B cell (primary cell): ENCODE measurements at places on chromosomes 7 and 10.

DNA sequence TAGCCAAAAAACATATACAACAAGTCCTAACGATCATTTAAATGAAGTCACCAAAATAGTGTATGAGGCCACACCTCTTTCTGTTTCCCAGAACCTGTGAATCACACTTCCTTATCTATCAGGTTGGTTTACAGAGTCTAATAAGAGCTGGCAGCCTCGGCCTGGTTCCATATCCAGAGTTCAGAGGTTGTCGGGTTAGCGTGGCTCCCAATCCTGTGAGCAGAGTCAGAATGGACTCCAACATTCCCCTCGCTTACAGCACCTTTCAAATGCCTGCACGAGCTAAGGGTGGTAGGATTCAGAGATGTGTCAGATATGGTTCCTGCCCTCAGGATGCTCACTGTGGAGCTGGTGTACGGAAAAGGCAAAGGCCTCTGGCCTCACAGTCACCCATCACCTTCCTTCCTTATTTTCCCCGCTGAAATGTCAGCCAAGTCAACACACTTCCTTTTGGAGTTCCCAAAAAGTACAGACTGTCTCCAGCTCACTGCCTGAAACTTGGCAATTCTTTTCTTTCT lies 6.0 kb downstream of the IL15RA start:
- peaks cover 35% of the 10 kb centered on the region for H3K4me1 ChIP-seq
- peak; percentile 22 for DNase-seq
- H3K27me3 ChIP-seq, result no peaks in the 10 kb centered on the region
- H3K36me3 ChIP-seq, result no peaks in the 10 kb centered on the region
- peak overlapping the region; percentile 33 for H3K27ac ChIP-seq
- H3K4me3 ChIP-seq, result no peak overlapping the region

DNA sequence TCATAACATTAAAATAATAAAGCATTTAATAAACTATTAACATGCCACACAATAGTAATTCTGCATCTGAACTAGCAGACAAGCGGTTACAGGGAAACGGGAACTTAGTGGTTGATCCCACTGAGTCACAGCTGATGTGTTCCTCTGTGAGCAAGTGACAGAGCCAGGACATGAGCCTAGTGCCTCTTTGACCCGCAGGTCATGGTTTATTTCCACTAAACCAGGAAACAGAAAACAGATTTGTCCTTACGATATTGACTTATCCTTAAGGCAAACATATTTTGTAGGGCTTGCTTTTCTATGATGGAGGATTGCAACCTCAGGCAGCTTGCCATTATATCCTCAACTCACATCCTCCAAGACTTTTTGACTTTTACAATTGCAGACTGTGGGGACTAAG lies 987.3 kb downstream of the CCSER2 start:
- no peak overlapping the region for H3K4me3 ChIP-seq
- no peaks in the 10 kb centered on the region for H3K36me3 ChIP-seq
- no peaks in the 10 kb centered on the region for H3K27me3 ChIP-seq
- no peak for DNase-seq
- no peak overlapping the region for H3K27ac ChIP-seq

GRCh38 chr7:128741491-128741890 lies 2.3 kb downstream of the CALU start:
- no peaks in the 10 kb centered on the region for H3K36me3 ChIP-seq
- no peak overlapping the region for H3K4me3 ChIP-seq
- no peak for DNase-seq
- no peaks in the 10 kb centered on the region for H3K27me3 ChIP-seq
- H3K4me1 ChIP-seq, result peaks cover 15% of the 10 kb centered on the region

DNA sequence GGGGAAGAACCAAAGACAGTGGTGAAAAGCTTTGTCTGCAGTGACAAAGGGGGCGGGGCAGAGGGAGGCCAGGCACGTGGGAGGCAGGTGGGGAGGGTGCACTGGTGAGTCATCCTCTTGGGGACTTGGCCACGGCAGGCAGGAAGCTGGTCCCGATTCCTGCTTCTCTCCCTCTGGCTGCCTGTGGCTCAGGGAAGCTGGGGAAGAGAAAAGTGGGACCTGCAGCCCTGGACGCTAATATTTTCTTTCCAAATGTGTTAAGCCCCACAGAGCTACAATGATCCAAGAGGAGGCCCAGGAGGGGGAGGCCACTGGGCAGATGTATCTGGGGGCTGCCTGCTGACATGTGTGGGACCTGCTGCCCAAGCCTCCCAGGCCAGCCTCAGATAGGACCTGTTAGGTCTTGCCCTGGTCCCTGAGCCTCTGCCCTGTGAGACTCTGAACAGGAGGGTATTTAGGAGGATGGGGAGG lies 231.8 kb downstream of the KCNMA1 start:
- H3K36me3 ChIP-seq, result no peaks in the 10 kb centered on the region
- no peak overlapping the region for H3K27ac ChIP-seq
- no peak for DNase-seq
- no peaks in the 10 kb centered on the region for H3K4me1 ChIP-seq

- no peaks in the 10 kb centered on the region for H3K36me3 ChIP-seq
- no peaks in the 10 kb centered on the region for H3K27me3 ChIP-seq
- H3K4me1 ChIP-seq, result no peaks in the 10 kb centered on the region
- no peak overlapping the region for H3K27ac ChIP-seq
- no peak overlapping the region for H3K4me3 ChIP-seq
These were observed 10.9 kb downstream of the SEC31B start for GRCh38 chr10:100508691-100509150.

DNA sequence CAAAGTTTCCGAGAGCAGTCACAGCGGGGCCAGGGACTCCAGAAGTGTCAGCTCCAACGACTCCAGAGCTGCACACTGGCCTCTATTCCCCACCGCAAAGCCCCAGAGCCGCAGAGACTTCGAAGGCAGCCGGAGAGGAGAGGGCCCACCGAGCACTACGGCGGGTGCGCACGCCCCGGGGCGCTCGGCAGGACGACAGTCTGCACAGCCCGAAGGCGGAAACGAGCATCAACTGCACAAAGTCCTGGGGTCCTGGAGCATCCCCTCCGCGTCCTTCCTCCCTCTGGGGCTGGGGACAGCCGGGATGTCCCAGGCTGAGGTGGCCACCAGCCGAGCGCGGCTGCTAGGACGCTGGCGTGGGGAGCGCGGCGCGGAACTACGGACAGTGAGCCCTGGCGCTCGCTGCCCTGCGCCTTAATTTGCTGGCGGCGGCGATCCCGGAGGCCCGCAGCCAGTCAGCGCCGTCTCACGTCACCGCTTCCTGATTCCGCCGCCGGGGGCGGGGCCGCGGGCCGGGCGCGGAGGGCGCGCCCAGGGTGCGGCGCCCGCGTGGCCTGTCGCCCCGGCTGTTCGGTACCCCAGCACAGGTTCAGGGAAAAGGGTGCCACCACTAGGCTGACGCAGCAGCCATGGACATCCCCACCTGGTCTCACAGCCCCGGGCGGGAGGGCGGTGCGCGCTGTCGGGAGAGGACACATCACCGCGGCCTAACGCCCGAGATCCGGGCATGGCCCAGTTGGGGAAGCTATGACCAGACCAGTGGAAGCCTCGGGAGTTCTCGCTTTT lies at the start of gene TBX20:
Gene TBX20, minus strand, starts transcription at position 391 of the 786 bp plus-strand sequence. CDS start 480 bp downstream, outside the sequence.
- H3K27me3 ChIP-seq, result peaks cover 90% of the 10 kb centered on the region
- peak; percentile 61 for DNase-seq
- peak within 1 kb of the TSS; percentile 51 for H3K4me3 ChIP-seq
- H3K4me1 ChIP-seq, result peaks cover 20% of the 10 kb centered on the region
- H3K36me3 ChIP-seq, result no peaks in the 10 kb centered on the region

GRCh38 chr10:125846894-125847293 lies 23.5 kb downstream of the BCCIP start:
- H3K4me1 ChIP-seq, result no peaks in the 10 kb centered on the region
- DNase-seq, result no peak
- no peak overlapping the region for H3K4me3 ChIP-seq
- H3K27ac ChIP-seq, result no peak overlapping the region
- no peaks in the 10 kb centered on the region for H3K36me3 ChIP-seq
- no peaks in the 10 kb centered on the region for H3K27me3 ChIP-seq

GRCh38 chr7:51219261-51219988 lies 97.2 kb downstream of the COBL start:
- no peaks in the 10 kb centered on the region for H3K36me3 ChIP-seq
- H3K27me3 ChIP-seq, result no peaks in the 10 kb centered on the region
- no peak overlapping the region for H3K27ac ChIP-seq
- DNase-seq, result no peak
- no peak overlapping the region for H3K4me3 ChIP-seq
- no peaks in the 10 kb centered on the region for H3K4me1 ChIP-seq

DNA sequence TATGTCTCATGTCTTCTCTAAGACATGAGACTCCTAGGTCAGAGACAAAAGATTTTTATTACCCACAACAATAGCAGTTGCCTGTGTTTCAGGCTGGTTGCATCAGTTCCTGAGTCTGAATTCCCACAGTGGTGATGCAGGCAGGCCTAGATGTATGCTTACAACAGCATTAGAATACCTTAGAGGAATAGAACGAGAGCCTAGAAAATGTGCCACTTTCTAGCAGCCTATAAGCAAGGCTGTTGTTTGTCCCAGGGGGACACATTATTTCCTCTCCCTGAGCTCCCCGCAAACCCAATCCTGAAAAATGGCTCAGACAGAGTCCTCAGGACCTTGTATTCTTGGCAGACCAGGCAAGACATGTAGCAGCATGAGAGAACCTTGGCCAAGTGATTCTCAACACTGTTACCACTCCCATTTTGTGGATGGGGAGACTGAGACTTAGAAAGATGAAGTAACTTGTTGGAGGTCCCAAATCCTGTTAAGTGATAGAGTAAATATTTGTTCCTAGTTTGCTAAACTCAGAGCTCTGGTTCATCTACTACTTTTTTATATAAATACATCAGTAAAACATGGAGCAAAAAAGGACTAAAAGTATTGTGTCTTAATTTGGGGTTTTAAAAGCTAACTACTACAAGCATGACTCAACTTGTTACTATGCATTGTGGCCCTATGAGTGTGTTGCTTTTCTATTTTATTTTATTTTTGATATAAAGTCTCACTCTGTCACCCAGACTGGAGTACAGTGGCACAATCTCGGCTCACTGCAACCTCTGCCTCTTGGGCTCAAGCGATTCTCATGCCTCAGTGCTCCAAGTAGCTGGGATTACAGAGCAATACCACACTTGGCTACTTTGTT lies 14.2 kb downstream of the VTI1A start:
- H3K27me3 ChIP-seq, result no peaks in the 10 kb centered on the region
- H3K4me1 ChIP-seq, result no peaks in the 10 kb centered on the region
- DNase-seq, result no peak

DNA sequence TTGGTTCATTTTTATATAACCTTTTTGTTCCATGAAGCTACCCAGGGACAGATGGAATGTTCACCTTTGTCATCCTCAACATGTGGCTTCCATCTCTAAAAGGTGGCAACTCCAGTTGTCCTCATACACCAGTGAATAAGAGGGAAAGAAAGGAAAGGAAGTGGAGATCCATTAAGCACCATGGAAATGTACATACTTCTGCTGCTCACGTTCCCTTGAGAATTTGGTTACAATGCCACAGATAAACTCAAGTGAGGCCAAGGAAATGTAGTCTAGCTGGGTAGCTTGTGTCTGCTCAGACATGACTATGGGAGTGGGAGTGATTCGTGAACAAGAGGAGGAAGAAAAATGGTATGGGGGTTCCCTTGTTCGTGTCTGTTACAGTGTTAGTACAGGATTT lies 237.1 kb upstream of the FAM3C start:
- H3K4me3 ChIP-seq, result no peak overlapping the region
- H3K27me3 ChIP-seq, result no peaks in the 10 kb centered on the region
- H3K36me3 ChIP-seq, result no peaks in the 10 kb centered on the region

- no peaks in the 10 kb centered on the region for H3K4me1 ChIP-seq
- no peaks in the 10 kb centered on the region for H3K27me3 ChIP-seq
- no peak for DNase-seq
- no peak overlapping the region for H3K4me3 ChIP-seq
These were observed 468.8 kb upstream of the NRP1 start for GRCh38 chr10:33803248-33803647.

DNA sequence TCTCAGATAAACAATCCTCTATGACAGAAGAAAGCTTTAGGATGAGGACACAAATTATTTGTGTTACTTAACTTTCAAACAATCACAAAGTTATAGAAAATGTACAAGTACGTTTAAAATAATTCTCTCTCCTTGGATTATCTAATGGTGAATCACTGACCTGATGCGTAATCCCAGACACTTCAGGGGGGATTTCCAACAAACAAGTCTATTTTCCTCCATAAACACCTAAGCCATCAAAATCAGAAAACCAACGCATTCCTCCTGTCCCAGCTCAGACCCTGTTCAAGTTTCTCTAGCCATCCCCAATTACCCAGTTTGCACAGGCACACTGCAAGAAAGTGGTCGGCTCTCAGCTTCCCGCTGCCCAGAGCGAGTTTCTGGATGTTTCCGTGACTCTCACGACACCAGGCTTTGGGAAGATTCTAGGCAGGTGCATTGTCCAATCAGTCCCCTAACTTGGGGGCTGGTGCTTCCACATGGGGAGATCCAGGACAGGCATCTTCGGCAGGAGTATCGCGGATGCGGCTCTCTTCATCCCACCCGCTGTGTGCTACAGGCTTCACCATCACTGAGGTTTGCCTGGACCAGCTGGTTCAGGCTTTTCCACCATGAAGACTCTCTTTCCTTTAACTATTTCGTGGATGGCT lies 200.0 kb downstream of the ZMYND11 start:
- no peak for DNase-seq
- no peak overlapping the region for H3K27ac ChIP-seq
- H3K4me1 ChIP-seq, result peaks cover 25% of the 10 kb centered on the region
- no peaks in the 10 kb centered on the region for H3K36me3 ChIP-seq
- no peak overlapping the region for H3K4me3 ChIP-seq
- no peaks in the 10 kb centered on the region for H3K27me3 ChIP-seq

DNA sequence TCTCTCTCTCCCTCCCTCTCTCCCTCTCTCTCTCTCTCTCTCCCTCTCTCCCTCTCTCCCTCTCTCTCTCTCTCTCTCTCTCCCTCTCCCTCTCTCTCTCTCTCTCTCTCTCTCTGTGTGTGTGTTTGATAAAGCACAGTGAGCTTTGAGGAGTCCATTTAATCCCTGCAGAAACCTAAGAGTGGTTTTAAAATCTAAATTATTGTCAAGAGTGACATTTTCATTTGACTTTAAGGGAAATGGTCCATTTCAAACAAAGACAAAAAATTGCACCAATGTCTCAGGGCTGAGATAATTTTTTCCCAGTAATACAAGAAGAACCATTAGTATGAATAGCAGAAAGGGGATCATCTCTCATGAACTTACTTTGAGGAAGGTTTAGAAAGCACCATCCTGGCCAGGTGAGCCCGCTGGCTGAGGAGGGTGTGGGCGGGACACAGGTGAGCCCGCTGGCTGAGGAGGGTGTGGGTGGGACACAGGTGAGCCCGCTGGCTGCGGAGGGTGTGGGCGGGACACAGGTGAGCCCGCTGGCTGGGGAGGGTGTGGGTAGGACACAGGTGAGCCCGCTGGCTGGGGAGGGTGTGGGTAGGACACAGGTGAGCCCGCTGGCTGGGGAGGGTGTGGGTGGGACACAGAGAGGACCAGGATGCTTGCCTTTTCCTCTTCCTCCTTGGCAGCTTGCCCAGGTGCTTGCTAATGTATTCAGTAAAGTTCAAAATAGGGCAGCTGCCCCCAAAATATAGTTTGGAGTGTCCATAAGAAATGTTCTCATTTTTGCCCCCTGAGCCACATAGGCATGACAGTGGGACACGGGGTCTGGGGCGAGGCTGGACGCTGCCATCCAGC lies 125.0 kb downstream of the DNAJB6 start:
- no peaks in the 10 kb centered on the region for H3K36me3 ChIP-seq
- H3K4me1 ChIP-seq, result no peaks in the 10 kb centered on the region
- no peaks in the 10 kb centered on the region for H3K27me3 ChIP-seq
- H3K27ac ChIP-seq, result no peak overlapping the region
- DNase-seq, result no peak

- no peak for DNase-seq
These were observed 239.3 kb downstream of the AUTS2 start for GRCh38 chr7:69837387-69838068.

- H3K4me1 ChIP-seq, result no peaks in the 10 kb centered on the region
- H3K27ac ChIP-seq, result no peak overlapping the region
- no peaks in the 10 kb centered on the region for H3K36me3 ChIP-seq
- peaks cover 6% of the 10 kb centered on the region for H3K27me3 ChIP-seq
- DNase-seq, result no peak
- H3K4me3 ChIP-seq, result no peak overlapping the region
These were observed 28.4 kb upstream of the ITGA8 start for GRCh38 chr10:15748126-15748525.
